NCI-H1436 (cell line): ENCODE measurements at places on chromosomes 5 and 9.

- DNase-seq = no peak
Observed at GRCh38 chr5:126752081-126752785, 24.7 kb upstream of the LMNB1 start.

- DNase-seq = no peak
Observed at GRCh38 chr5:132086277-132086794, 12.7 kb downstream of the CSF2 start.

DNA sequence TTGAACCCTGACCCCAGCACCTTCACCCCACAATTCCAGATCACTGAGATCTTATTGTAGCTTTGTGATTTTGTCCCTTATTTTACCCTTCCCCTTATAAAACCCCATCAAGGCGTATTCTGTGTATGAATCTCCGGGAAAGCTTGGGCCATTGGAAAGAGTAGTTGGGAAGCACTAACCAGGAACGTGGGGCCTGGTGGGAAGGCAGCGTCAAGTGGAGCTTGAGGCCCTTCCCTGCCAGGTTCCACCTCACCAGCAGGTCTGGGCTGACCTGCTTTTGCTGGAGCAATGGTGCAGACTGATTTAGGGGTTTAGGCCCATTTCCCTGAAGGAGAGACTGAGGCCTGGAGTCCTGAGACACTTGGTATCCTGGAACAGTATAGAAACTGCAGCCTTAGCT, 9.3 kb downstream of the PHF2 start:
- no peak for DNase-seq

DNA sequence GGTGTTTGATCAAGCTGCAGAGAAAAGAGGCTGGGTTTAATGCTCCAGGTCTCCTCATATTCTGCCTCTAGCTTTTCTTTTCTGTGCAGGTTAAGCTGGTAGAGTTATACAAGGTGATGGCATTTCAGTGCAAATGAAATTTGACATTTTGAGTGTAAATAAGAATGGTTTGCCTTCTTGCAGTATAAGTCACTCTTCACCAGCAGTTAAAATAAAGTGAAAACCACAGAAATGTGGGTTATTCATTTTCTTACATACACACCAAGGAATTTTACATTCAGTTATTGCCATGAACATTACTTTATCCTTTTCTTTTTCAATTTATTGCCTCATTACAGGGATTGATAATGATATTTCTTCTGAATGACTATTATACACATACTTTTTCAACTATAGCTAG, 337.5 kb upstream of the PCSK5 start:
- DNase-seq = no peak

GRCh38 chr5:37234288-37234687, 14.9 kb downstream of the CPLANE1 start:
- no peak for DNase-seq

- no peak for DNase-seq
Observed at GRCh38 chr5:3671337-3671736, 75.7 kb downstream of the IRX1 start.

- no peak for DNase-seq
Observed at GRCh38 chr5:35294976-35295375, 64.7 kb upstream of the PRLR start.

GRCh38 chr5:169229342-169229892, 71.5 kb downstream of the SLIT3 start:
- no peak for DNase-seq
